ENCODE measurements at places on chromosomes 2 and 18.

DNA sequence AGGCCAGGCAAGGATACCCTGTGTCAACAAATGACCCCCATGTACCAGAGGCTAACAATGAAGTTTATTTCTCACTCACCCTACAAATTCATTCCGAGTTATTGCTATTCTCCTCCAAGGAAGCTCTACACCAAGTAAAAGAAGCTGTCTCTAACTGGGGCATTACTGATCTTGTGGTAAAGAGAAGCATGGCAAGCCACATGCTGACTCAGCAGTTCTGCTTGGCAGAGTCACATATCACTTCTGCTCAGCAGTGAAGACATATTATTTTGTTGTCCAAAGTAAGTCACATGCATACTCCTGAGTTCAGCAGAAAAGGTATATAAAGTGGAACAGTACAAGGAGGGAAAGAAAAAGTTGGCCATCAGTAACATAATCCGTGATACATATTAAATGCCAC, 315.8 kb downstream of the GULP1 start:
- DNase-seq, result no peak

GRCh38 chr2:120318626-120319025, 27.3 kb upstream of the INHBB start:
- no peak for DNase-seq

GRCh38 chr2:55073000-55073983, 23.0 kb upstream of the RTN4 start:
- DNase-seq, result no peak

GRCh38 chr2:10546975-10547391, 98.9 kb upstream of the ODC1 start:
- no peak for DNase-seq

- DNase-seq, result no peak
Observed at GRCh38 chr2:5484868-5485267, 207.3 kb upstream of the SOX11 start.

DNA sequence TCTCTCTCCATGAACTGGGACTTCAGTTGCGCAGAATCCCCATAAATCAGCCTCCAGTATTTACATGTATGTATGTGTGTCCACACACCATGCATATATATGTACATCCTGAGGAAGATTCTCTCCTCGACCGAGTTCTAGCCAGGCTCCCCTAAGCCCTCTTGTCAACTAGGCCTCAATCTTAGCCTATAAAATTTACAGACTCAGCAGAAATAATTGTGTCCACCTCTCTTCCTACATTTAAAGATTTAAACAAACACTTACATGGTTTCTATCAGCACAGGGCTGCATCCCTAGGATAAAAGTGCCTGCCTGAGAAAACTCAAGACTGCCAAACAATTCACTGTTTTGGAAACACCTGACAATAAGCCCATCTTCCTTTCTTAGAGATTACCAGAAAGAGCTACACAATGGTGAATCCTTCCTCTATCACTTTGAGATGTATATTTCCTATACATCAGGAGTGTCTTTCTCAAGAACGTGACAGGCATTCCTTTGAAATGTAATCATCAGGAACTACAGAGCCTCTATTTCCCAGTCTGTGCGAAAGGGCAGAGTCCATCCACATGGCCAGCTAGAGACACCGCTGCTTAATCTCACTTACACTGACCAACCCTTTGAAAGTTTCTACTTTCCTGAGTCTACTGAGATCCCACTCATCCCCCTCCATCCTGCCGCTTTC, 39.5 kb downstream of the ZNF519 start:
- DNase-seq, result no peak

GRCh38 chr2:181063696-181064095, 83.3 kb downstream of the UBE2E3 start:
- no peak for DNase-seq

DNA sequence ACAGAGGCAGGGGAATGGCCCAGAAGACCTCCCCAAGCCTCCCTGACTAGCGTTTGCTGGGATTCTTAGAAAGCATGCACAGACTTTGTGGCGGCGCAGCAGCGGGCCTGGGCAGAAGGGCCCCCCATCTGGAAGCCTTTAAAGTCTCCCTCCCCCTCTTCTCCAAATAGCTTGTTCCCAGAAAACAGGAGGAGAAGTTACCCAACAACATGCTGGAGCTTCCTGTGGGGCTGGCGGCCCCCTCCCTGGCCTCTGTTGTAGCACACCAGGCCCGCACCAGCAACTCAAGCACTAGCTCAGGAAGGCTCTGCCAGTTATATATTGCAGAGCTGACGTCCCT, 334.8 kb downstream of the DYSF start:
- DNase-seq, result no peak

DNA sequence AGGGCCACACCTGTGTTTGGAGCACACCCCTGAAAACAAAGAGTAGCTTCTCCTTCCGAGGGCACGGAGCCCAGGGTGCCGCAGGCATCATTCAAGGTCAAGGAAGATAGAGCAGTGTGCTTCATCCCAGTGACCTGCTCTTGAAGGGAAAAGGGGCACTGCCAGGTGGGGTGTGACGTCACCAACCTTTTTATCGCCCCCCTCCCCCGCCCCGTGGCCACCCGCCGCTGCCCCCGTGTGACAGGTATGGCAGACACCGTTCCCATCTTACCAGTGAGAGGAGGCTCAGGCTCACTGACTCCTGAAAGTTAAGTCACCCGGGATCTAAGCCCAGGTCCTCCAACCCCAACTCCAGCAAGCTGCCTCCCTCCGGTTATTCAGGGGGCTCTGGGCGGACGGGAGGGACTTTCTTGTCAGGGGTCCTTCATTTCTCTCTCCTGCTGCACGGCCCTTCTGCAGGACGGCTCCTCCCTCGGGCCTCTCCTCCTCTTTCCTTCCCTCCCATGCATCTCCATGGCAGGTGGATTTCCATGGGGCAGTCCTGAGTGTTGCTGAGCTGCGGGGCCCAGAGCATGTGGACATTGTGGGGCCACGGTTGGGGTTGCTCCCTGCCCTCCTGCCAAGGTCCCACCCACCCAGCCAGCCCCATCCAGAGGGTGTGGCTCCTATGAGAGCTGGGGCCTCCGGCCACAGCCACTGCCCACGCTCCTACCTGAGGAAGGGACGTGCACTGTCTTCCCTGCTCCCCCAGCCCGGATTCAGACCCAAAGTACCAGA, 114.1 kb upstream of the HDAC4 start:
- no peak for DNase-seq

DNA sequence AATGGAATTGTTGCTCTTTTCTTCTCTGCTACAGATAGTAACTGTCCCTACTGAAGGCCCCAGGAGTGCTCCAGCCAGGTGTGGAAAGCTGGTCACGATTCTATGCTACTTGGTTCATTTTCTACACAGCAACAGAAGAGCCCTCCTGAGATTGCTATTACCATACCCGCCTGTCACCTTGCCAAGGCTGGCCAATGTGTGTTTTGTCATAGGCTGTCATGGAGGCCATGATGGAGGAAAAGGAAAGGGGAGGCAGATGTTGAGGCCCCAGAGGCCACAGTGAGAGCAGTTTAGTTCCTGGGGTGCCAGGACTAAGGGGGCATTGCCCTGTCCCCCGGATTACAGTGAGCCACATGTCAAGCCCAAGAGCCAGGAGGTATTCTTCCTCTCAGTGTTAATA, 952 bp downstream of the ELMOD3 start:
- no peak for DNase-seq

GRCh38 chr2:237625216-237625705, 2.1 kb upstream of the LRRFIP1 start:
- DNase-seq, result no peak

GRCh38 chr2:235493402-235493774, 455 bp upstream of the AGAP1 start:
- DNase-seq, result no peak

DNA sequence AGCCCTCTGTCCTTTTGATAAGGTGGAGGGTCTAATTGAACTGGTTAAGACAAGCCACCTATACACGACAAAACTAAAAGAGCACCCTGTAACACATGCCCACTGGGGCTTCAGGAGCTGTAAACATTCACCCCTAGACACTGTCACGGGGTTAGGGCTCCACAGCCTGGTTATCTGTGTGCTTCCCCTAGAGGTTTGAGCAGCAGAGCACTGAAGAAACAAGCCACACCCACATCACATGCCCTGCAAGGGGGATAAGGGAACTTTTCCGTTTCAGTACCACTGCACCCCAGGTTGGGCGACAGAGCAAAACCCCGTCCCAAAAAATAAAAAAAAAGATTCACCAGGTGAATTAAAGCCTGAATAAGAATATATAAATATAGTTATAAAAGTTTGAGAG, 913.7 kb upstream of the ACVR2A start:
- no peak for DNase-seq

DNA sequence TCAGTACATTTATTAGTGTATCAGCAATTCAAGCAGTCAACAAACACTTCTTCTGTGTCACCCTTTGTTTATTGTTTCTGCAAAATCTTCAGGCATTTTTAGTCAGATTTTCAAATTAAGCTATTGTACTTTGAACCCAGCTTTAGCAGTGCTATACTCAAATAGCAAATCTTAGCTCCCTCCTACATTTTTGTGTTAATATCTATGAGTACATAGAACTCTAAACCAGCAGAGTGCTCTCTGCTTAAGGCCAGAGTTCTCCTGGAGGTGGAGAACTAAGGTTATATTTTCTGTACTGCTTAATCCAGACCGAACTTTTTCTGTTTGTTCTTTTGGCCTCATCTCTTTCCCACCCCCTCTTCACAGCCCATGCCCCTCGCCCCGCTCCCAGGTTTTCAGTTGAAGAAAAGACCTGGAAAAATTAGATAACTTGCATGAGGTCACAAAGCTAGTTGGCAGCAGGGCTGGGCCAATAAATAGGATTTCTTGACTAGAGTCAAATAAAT, 29.2 kb upstream of the SCN1A start:
- no peak for DNase-seq

GRCh38 chr2:33108483-33109443, 162.0 kb downstream of the LTBP1 start:
- DNase-seq, result no peak

- DNase-seq, result no peak
Observed at GRCh38 chr2:241003369-241003768, 5.0 kb downstream of the SNED1 start.

DNA sequence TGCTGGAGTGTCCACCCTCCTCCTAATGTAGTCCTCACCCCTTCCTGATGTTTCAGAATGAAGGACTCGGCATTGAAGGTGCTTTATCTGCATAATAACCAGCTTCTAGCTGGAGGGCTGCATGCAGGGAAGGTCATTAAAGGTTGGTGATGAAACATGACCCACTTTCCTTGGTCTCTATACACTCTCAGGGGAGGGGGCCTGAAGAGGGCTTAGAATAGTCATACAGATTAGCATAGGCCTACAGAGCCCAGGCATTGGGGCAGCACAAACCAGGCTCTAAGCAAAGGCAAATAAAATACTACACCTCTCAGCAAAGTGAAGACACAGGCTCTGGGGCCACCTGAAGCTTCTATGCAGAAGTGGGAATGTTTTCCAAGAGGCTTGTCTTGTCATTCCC, 1.8 kb downstream of the IL36RN start:
- no peak for DNase-seq

- DNase-seq, result no peak
Observed at GRCh38 chr2:215461836-215462532, 26.1 kb upstream of the FN1 start.

- no peak for DNase-seq
Observed at GRCh38 chr2:184936761-184937160, 338.4 kb downstream of the ZNF804A start.

GRCh38 chr18:55685638-55686037, 97.6 kb upstream of the TCF4 start:
- DNase-seq, result no peak

DNA sequence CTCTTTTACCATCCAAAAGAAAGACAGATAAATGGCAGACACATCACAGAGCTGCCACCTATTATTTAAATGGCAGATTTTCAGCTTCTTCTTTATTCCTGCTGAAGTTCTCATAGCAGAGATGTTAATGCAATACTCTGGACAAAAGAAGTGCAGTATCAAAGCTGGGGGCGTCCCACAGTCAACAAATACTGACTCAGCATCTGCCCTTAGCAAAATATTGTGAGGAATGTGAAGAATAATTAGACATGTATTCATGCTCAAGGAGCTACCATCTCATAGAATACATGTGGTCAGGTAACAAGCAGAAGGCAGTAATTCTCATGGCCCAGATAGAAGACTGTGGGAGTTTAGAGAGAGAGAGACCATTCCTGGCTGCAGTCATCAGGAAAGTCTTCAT, 108.0 kb upstream of the TANK start:
- DNase-seq, result no peak

GRCh38 chr2:222518570-222519381, 94.4 kb downstream of the SGPP2 start:
- no peak for DNase-seq

DNA sequence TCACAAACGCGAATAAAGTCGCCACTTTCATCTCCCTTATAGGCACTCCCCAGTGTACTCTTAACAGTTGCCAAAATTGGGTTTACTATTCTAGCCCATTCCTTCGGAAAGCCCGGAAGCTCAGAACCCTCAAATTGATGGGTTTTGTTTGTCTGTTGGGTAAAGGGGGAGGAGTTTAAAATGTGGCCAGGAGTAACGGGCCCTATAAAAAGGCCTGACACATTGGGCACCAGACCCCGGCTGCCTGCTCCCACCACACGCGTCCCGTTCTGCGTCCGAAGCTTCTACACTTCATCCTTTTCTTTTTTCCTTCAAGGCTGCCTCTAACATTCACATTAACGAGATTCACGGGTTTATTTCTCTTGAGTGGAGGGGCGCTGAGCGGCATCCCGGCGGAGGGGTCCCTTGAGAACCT, 837 bp downstream of the NHEJ1 start:
- no peak for DNase-seq

- no peak for DNase-seq
Observed at GRCh38 chr2:154813636-154814035, 115.1 kb downstream of the KCNJ3 start.

- no peak for DNase-seq
Observed at GRCh38 chr2:65128297-65129190, 1.4 kb downstream of the RAB1A start.

DNA sequence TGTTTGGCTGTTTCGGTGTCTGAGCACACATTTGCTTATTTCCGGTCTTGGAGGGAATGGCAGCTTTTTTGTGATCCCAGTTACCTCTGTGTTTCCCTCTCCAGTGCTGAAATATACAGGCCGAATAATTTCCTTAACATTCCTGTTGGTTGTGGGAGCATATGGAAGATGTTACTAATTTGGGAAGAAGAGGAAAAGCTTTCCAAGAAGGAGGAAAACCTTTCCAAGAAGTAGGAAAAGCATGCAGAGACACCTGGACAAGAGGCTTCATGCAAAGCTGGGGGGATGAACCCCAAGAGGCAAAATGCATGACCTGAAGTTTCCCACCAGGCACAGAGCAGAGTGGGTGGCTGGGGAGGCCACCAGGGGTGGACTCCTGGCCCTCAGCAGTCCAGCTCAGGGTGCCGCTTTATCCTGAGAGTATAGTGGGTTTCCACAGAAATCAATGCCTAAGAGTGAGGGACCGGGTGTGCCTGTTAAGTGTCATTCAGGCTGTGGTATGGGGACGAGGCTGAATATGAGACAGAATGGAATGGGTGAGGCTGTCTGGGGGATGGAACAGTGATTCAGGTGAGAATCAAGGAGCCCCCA, 25.5 kb upstream of the GNAL start:
- DNase-seq, result no peak

- no peak for DNase-seq
Observed at GRCh38 chr2:111662771-111663470, 221.1 kb downstream of the ANAPC1 start.

All from CD4-positive, alpha-beta T cell (primary cell).